ENCODE measurements at places on chromosomes 6 and 20. TPM values are rescaled to one million over a fixed set of nuclear protein-coding genes. Genes with fewer than 3 reads are reported as not detected.

GRCh38 chr6:147972448-147972847 lies 370.2 kb upstream of the SASH1 start:
- no peaks in the 10 kb centered on the region for H3K36me3 ChIP-seq
- no peak overlapping the region for H3K27ac ChIP-seq
- no peak overlapping the region for H3K4me3 ChIP-seq
- H3K27me3 ChIP-seq, result no peaks in the 10 kb centered on the region
- no peak for DNase-seq
- peaks cover 18% of the 10 kb centered on the region for H3K4me1 ChIP-seq

DNA sequence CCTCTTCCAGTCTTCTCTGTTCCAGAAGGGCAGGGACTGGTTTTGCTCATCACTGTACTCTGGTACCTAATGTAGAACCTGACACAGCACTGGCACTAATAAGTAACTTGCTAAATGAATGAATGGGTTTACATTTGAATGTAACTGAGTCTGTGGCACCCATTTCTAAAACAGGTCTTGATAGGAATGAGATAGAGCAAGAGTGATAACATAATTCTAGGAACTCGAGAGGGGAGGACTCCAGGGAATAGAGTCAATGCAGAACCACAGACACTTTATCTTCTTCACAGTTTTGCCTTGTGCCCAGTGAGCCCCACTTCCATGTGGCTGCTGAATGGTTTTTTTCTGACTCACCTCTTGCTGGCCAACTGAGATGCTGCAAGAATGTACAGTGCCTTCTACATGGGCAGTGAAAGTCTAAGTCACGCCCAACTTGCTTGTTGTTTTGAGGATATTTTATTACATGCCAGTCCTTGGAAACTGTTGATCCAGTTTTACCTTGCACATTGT lies 61.1 kb downstream of the TBC1D7 start:
- H3K27me3 ChIP-seq, result peaks cover 1% of the 10 kb centered on the region
- H3K4me1 ChIP-seq, result peaks cover 14% of the 10 kb centered on the region
- H3K36me3 ChIP-seq, result peaks cover 2% of the 10 kb centered on the region

- H3K36me3 ChIP-seq, result peaks cover 56% of the 10 kb centered on the region
- DNase-seq, result no peak
- H3K4me3 ChIP-seq, result no peak overlapping the region
- no peaks in the 10 kb centered on the region for H3K27me3 ChIP-seq
- peak overlapping the region; percentile 14 for H3K27ac ChIP-seq
These were observed 19.9 kb downstream of the DSP start for GRCh38 chr6:7561153-7561964.

GRCh38 chr20:58127701-58128111 lies 100.7 kb downstream of the ANKRD60 start:
- H3K27me3 ChIP-seq, result no peaks in the 10 kb centered on the region
- peaks cover 6% of the 10 kb centered on the region for H3K36me3 ChIP-seq

DNA sequence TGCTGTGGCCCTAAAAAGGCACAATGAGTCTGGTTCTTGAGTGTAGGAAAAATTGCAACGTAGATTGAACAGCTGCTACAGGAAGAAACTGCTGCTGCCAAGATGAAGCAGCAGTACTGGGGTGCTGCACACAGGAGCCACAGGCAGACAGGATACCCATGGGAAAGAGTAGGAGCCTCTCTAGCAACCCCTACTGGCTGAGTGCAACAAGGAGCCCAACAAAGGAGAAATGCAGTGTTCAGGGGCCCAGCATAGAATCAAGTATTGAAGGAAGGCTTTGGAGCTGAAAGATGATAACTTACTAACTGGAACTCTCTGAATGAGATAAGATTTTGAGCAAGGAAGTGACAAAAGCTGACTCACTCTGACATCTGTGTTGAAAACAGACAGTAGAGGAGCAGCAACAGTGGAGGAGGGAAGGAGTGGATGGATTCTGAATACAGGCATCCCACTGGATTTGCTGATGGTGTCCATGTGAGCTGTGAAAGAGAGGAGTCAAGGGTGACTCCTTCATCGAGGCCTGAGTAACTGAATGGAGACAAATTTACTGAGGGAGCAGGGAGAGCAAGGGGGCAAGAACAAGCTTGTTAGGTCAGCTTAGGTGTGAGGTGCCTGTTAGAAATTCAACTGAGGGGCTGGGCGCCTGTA lies 534.7 kb upstream of the JARID2 start:
- no peaks in the 10 kb centered on the region for H3K27me3 ChIP-seq
- peak overlapping the region; percentile 70 for H3K27ac ChIP-seq
- DNase-seq, result no peak
- no peak overlapping the region for H3K4me3 ChIP-seq

DNA sequence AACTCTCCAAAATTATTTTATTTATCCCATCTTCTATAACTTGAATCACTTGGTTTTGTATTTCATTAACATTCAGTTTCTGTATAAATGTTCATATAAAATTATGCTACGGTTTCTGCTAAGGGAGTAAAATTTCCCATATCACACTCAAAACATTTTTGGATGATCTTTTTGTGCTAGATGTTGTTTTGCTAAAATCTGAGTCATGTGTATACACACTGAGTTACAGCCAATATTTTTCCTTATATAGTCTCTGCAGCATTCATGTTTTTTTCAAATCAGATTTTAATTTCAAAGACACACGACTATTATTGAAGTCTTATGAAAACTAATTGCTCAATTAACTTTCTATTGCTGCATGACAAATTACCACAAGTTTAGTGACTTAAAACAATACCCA lies 54.3 kb upstream of the SLC2A12 start:
- peaks cover 15% of the 10 kb centered on the region for H3K4me1 ChIP-seq
- H3K36me3 ChIP-seq, result no peaks in the 10 kb centered on the region
- no peak for DNase-seq
- no peak overlapping the region for H3K27ac ChIP-seq
- no peak overlapping the region for H3K4me3 ChIP-seq

DNA sequence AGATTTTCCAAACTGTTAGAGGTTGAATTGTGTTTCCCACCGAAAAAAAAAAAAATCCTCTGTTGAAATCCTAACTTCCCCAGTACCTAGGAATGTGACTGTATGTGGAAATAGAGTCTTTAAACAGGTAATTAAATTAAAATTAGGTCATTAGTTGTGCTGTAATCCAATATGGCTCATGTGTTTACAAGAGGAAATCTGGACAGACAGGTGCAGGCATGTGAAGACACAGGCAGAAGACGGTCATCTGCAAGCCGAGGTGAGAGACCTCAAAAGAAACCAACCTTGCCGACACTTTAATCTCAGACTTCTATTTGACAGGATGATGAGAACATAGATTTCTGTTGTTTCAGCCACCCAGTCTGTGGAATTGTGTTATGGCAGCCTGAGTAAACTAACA lies 28.6 kb upstream of the EZR start:
- H3K27me3 ChIP-seq, result no peaks in the 10 kb centered on the region
- H3K4me1 ChIP-seq, result peaks cover 22% of the 10 kb centered on the region
- DNase-seq, result no peak
- no peak overlapping the region for H3K4me3 ChIP-seq
- no peak overlapping the region for H3K27ac ChIP-seq

DNA sequence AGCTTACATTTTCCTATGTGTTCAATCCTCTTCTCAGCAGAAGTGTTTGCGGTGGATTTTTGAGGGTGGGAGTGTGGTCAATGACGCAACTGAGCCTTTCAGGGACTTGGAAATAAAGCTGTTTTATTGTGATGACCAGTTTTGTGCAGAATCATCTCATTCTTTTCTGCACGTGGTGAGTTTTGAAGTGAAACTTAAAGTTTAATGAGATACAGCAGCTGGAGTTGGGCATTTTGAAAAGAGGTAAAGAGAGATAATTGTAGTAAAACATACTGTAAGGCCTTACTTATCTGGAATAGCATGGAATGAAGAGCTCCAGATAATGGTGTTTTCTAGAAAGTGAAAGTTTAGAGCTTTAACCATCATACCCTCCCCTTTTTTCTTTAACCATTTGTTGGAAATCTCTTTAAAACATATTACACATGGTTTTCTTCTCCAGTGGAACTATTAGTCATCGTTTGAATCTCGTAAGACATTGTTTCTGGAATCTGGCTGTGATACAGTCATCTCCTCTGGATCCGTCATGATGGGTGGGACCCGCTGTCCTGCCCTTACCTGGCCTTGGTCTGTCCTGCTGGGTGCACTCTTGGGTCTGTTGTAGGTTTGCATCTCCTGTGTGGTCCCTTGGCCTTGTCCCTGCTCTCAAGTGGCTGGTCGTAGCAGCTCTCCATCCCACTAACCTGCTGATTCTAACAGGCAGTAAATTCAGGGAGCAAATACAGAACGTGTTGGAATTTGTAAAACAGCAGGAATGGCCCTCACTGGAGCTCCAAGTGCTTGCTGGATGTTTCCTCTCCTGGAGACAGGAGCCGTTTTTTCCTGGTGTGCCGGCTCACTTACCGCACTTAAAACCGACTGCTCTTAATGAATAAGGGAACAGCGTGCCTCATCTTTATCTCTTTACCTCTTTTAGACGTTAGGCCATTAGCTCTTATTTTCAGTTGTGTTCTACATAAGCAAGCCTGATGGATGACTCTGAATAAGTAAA lies 29.8 kb downstream of the UST start:
- no peaks in the 10 kb centered on the region for H3K27me3 ChIP-seq
- peak overlapping the region; percentile 72 for H3K27ac ChIP-seq
- peak overlapping the region; percentile 0 for H3K4me3 ChIP-seq
- H3K4me1 ChIP-seq, result peaks cover 32% of the 10 kb centered on the region
- H3K36me3 ChIP-seq, result no peaks in the 10 kb centered on the region

Gene LY6G5B
- total RNA-seq, result 10.2 TPM

Gene SMLR1
- total RNA-seq, result not detected

DNA sequence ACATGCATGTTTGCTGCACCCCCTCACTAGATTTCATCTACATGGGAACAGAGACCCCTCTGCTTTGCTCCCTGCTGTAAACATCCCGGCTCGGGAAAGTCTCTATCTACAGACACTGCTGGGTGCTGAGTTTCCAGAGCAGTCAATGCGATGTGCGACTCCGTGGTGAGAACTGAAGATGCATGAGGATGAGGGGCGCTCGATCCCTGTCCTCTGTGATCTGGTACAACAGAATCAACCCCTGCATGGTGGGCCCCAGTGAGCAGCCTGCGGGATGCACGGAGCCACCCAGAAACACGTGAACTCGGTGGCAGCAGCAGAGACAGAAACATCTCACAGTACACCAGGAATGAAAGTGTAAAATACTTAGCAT lies 83.1 kb downstream of the THBS2 start:
- no peak overlapping the region for H3K4me3 ChIP-seq
- peaks cover 31% of the 10 kb centered on the region for H3K36me3 ChIP-seq
- peaks cover 77% of the 10 kb centered on the region for H3K4me1 ChIP-seq
- no peaks in the 10 kb centered on the region for H3K27me3 ChIP-seq
- peak overlapping the region; percentile 83 for H3K27ac ChIP-seq
- no peak for DNase-seq

DNA sequence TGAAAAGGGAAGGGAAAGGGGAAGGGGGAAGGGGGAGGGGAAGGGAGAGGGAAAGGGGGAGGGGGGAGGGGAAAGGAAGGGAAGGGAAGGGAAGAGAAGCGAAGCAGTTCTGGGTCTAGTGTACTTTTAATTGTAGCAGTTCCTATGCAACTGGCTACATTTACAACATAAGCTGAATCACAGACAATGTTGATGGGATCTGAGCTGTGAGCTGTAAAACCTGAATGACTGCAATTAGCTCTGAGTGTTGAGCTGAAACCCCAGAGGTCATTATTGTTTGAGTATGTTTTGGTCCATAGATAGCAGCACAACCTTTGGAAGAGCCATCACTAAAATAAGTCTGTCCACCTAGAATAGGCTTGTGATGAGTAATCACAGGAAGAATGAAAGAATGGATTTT lies 7.2 kb upstream of the ABHD12 start:
- H3K27ac ChIP-seq, result no peak overlapping the region
- H3K4me1 ChIP-seq, result no peaks in the 10 kb centered on the region
- no peaks in the 10 kb centered on the region for H3K27me3 ChIP-seq

DNA sequence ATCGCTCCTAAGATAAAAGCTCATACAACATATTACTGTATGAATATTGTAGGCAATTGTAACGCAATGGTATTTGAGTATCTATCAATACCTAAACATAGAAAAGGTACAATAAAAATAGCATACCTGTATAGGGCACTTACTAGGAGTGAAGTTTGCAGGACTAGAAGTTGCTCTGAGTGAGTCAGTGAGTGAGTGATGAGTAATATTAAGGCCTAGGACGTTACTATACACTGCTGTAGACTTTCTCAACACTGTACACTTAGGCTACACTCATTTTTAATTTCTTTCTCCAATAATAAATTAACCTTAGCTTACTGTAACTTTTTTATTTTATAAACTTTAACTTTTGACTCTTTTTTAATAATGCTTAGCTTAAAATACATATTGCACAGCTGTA lies 546.9 kb downstream of the HACE1 start:
- peaks cover 9% of the 10 kb centered on the region for H3K4me1 ChIP-seq
- no peak for DNase-seq
- peaks cover 4% of the 10 kb centered on the region for H3K27me3 ChIP-seq
- H3K4me3 ChIP-seq, result no peak overlapping the region

Gene CRISP3
- total RNA-seq, result not detected

GRCh38 chr6:135728589-135728988 lies 122.9 kb upstream of the PDE7B start:
- no peaks in the 10 kb centered on the region for H3K4me1 ChIP-seq
- H3K27ac ChIP-seq, result no peak overlapping the region
- DNase-seq, result no peak
- H3K36me3 ChIP-seq, result peaks cover 5% of the 10 kb centered on the region
- no peak overlapping the region for H3K4me3 ChIP-seq
- H3K27me3 ChIP-seq, result peaks cover 2% of the 10 kb centered on the region

Gene ADISSP
- total RNA-seq, result 30.4 TPM

Gene MEI4
- not detected for total RNA-seq

GRCh38 chr6:112253841-112254816 lies at the start of gene LAMA4:
LAMA4 (minus strand) TSS chr6:112254567; CDS start chr6:112254150, 417 bp downstream.
- H3K27ac ChIP-seq, result peak within 1 kb of the TSS; percentile 94
- peaks cover 49% of the 10 kb centered on the region for H3K4me1 ChIP-seq
- DNase-seq, result no peak

Gene EBF4
- total RNA-seq, result 15.2 TPM

- H3K27me3 ChIP-seq, result peaks cover 6% of the 10 kb centered on the region
- H3K36me3 ChIP-seq, result peaks cover 4% of the 10 kb centered on the region
- H3K4me3 ChIP-seq, result no peak overlapping the region
- no peak for DNase-seq
These were observed 22.8 kb upstream of the DTNBP1 start for GRCh38 chr6:15685619-15686018.

DNA sequence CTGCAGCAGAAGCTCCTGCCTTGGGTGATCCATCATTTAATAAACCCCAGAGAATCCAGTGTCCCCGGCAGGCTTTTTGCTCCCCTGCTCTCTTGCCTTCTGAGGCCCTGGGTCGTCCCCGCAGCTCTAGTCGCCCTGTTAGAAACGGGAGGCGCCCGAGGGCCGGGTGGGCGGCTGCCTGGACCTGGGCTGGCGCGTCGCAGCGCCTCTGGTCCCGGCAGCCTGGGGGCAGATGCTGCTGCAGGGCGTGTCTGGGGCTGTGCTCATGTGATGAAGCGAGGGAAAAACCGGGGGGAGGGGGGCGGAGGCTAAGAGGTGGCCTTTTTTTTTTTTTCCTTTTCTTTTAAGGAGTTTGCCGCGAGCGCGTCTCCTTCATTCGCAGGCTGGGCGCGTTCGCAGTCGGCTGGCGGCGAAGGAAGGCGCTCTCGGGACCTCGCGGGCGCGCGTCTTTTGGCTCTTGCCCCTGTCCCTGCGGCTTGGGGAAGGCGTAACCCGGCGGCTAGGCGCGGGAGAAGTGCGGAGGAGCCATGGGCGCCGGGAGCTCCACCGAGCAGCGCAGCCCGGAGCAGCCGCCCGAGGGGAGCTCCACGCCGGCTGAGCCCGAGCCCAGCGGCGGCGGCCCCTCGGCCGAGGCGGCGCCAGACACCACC lies 394 bp downstream of the AKAP12 start:
- no peaks in the 10 kb centered on the region for H3K27me3 ChIP-seq
- H3K4me1 ChIP-seq, result peaks cover 40% of the 10 kb centered on the region
- H3K36me3 ChIP-seq, result no peaks in the 10 kb centered on the region
- H3K27ac ChIP-seq, result peak overlapping the region; percentile 92
- H3K4me3 ChIP-seq, result peak overlapping the region; percentile 94
